ENCODE measurements at places on chromosomes 2 and 18.

GRCh38 chr18:26746826-26747475 is 118.6 kb downstream of the AQP4 start:
- no peak for DNase-seq

DNA sequence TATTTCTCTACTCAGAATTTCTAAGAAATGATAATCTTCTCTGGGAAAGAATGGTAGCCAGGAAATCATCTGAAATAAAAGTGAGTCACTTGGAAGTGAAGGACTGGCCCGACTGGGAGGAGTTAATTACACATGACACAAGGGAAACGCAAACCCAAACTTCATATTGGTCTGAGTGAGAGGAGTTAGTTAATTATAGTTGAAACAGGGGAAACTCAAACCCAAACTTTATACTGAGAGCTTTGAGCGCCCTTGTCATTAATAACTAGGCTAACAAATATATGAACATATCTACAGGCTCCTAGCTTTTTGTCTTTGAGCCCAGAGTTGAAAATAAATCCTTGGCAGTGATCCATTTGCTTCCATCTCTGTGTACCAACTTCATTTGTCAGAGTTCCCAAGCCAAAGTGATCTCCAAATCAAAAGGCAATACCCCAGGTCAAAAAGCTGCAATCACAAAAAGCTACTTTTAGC is 187.8 kb upstream of the COL3A1 start:
- peak; percentile 75 for DNase-seq

- no peak for DNase-seq
These were observed 43.2 kb upstream of the SESTD1 start for GRCh38 chr2:179307616-179308371.

GRCh38 chr2:32200814-32201213 is 35.1 kb downstream of the SLC30A6 start:
- DNase-seq: no peak

DNA sequence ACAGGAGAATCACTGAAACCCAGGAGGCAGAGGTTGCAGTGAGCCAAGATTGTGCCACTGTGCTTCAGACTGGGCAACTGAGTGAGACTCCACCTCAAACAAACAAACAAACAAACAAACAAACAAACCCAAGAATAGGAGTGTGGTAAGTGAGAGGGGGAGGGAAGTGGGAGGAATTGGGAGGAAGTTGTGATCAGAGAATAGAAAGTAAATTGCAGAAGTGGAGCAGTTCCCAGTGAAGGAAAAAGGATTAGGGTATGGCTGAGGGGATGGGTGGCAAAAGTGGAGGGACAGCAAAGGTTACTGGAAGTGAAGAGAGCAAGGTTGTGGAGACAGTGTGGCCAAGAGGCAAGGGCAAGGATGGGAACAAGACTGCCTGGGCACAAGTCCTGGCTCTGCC is 41.1 kb upstream of the C1GALT1C1L start:
- no peak for DNase-seq

GRCh38 chr2:55163941-55164390 is 68.1 kb downstream of the CLHC1 start:
- DNase-seq: no peak

- DNase-seq: no peak
These were observed 605 bp downstream of the SLC9A4 start for GRCh38 chr2:102473631-102474030.

GRCh38 chr18:10035281-10035991 is 121.6 kb downstream of the VAPA start:
- no peak for DNase-seq

DNA sequence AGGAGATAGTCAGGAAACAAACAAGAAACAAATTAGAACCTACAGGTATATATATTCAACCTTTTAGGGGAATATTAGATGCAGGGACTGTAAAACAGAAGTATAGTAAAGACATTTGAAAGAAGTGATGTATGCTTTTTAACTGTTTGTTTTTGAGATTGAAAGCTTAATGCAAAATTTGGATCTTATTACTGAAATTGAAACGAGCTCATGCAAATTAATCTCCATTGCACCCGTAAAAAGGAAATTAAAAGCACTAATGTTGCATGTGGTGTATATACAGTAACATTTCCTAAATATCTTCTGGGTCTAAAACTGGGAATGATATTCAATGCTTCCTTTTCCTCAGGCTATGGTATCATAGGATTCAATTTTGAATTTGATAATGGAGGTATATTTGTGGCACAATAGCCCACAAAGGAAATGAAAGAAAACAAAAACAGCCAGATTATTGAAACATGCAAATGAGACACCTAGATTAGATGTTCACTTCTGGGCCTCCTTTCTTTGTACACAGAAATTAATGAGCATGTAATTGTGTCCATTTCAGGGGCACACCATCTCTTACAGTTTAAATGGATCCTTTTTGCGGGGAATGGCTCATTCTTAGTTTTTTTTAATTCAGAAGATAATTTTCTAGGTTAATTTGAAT is 1.6 kb upstream of the ELOA2 start:
- no peak for DNase-seq

- peak; percentile 88 for DNase-seq
These were observed 67.9 kb downstream of the RHOB start for GRCh38 chr2:20514596-20515269.

DNA sequence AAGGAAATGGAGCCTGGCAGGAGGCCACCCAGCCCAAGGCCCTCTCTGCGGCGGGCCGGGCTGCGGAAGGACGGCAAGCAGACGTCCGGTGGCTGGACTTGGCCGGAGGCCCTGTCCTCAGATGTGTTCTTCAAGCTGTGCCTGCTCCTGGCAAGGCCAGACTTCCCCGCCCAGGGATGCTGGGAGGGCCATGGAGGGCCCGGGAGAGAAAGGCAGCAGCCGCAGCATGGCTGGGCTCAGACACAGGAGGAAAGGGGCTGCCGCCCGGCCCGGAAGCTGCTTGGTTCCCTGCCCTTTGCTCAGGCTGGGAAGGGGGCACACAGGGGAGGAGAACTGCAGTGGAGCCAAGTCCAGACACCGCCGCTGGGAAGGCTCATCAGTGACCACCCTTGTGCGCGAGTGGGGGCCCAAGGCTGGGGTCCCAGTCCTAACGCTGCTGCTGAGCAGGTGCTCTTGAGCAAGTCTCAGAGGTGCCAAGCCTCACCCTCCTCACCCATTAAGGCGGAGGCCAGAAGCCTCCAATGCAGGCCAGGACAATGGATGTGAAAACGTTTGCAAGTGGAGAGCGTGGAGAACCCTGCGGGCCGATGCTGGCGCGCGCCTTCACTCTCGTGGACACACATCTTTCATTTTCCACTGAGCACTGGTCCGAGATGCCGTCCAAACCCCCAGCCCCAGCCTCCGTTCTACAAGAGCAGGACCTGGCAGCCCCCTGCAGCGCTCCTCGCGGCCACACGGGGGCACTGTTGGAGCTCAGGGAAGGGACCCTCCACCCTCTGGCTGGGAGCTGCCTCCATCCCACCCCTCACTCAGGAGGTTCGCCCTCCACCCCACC is 7.9 kb downstream of the CROCC2 start:
- DNase-seq: peak; percentile 50

GRCh38 chr2:139911160-139911559 is 1131.0 kb upstream of the NXPH2 start:
- DNase-seq: no peak

- DNase-seq: no peak
These were observed 177.6 kb upstream of the BCL2L11 start for GRCh38 chr2:110943070-110943634.

DNA sequence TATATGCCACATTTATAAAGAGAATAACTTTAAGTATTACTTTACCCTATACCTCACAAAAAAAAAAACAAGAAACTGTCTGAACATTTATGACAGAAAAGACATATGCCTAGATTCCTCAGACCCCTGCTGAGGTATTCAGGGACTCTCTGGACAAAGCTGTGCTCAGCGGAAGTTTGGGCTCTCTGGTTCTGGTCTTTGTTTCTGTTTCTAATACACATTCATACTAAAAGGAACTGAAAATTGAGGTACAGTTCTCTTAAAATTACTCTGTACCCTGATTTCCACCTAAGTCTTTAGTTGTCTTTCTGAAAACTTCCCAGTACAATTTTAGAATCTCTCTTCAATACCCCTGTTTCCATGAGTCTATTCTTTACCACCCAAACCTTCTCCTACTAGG is 160.3 kb downstream of the IKZF2 start:
- DNase-seq: no peak

DNA sequence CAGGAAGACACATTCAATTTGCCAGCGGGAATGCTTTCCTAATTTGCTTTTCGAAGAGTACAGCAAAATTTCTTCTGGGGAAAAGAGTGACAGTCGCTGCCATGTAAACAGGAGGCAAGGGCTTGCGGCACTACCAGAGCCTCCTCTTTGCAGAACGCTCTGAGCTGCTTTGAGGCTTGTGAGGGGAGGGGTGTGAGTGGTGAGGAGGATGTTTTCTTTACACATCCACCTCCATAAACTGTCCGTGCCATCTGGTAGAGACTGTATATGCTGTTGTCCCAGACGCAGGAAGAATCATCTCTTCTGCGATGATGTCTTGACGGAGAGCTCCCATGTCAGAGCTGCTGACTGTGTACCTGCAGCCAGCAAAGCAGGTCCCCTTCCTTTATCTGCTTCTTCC is 138.0 kb downstream of the SOCS6 start:
- no peak for DNase-seq

DNA sequence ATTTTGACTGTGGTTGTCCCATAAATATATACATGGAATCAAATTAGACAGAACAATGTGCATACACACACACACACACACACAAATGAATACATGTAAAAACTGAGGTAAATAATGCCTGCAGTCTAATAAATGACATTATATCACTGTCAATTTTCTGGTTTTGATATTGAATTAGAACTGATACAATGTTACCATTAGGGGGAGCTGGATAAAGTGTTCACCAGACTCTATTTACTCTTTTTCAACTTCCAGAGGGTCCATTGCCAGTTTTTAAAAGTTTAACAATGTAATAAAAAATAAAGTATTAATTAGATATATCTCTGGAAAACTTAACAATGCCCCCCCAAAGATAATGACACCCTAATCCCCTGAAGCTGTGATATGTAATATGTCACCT is 1666.8 kb upstream of the TMEFF2 start:
- no peak for DNase-seq

DNA sequence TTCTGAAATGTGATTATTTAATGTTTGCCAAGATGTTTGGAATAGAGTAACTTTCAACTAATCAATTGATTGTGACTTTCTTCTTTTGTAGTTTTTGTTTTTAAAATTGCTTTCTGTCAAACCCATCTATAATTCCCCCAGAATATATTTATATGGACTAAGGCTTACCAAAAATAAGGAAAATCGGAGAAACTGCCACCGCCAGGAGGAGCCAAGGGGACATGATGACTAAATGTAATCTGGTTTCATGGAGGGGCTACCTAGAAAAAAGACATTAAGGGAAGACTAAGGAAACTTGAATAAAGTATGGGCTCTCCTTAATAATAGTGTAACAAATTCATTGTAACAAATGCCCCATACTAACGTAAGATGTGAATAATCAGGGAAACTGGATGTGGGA is 19.5 kb downstream of the BOLA3 start:
- DNase-seq: no peak

GRCh38 chr2:195683174-195683573 is 26.1 kb downstream of the SLC39A10 start:
- DNase-seq: no peak
